ENCODE measurements at places on chromosomes 16 and 17. TPM values are rescaled to one million over a fixed set of nuclear protein-coding genes. Genes with fewer than 3 reads are reported as not detected.

The EPN2 gene
- total RNA-seq: 12.0 TPM

The TBC1D3E gene
- total RNA-seq: not detected

The APOH gene
- not detected for total RNA-seq

- no peak for DNase-seq
Observed at GRCh38 chr16:30903596-30903995, 7.2 kb downstream of the CTF1 start.

GRCh38 chr16:67329901-67330300 lies 3.3 kb downstream of the LRRC36 start:
- DNase-seq: no peak

GRCh38 chr17:27816946-27817345 lies 16.6 kb upstream of the NOS2 start:
- no peak for DNase-seq

GRCh38 chr17:17126131-17127110 lies 79.7 kb downstream of the PLD6 start:
- DNase-seq: no peak

GRCh38 chr16:5560084-5560483 lies 462.5 kb upstream of the EEF2KMT start:
- peak; percentile 13 for DNase-seq

DNA sequence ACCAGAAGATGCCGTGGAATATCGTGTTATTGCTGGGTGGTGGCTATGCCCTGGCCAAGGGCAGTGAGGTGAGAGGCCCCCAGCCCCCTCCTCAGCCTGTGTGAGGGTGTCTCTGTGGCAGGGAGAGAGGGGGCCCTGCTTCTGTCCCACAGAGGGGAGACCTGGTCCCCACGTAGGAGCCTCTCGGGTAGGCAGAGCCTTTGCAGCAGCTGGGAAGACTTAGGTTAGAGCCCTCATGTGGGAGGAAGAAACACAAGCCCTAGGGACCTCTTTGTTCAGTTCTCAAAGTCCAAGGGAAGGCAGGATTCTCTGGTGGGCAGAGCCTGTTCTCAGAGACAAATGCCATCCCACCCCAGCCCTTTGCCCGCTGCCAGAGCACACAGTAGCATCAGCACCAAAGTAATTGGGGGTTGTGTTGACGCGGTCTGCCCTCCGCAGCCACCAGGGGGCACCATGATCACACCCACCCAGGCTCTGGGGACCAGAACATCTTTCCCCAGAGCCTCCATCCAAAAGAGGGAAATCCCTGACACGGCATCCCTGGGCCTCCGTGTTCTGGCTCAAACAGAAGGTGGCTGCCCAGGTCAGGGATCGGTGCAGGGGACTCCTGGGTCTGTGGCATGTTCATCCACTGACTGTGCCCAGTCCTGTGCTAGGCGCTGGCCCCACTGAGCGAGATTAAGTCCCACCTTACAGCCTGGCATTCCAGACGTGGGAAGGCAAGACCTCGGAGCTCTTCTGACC lies 11.5 kb upstream of the FOXN1 start:
- peak; percentile 87 for DNase-seq

DNA sequence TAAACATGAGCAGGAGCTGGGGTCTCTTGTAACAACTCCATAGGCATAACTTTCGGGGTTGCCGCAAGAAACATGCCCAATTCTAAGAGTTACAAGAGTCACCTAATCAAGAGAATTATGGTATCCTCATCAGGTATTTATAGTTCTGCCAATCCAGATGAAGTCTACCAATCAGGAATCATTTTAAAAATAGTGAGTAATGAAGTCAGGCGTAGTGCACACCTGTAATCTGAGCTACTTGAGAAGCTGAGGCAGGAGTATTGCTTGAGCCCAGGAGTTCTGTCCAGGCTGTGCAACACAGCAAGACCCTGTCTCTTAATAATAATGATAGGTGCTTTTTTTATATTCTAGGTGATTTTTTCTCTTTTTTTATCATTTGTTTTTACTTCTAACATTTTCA lies 128.5 kb upstream of the RBL2 start:
- no peak for DNase-seq

DNA sequence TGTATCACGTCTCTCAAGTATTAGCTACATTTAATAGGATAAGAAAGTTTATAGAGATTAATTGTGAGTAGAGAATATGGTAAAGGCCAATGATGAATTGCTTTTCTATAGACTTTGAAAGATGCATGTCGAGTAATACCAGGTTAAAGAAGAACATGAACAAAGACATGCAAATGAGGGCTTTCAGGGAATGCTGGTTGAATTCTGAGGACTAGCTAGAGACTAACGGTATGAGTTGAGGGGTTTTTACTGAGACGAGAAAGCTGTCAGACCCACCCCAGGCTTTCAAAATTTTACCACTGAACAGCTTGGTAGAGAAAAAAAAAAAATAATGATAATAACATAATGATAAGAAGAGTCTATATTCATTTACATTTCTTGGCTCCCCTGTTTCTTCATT lies 796.0 kb upstream of the CDH8 start:
- no peak for DNase-seq

DNA sequence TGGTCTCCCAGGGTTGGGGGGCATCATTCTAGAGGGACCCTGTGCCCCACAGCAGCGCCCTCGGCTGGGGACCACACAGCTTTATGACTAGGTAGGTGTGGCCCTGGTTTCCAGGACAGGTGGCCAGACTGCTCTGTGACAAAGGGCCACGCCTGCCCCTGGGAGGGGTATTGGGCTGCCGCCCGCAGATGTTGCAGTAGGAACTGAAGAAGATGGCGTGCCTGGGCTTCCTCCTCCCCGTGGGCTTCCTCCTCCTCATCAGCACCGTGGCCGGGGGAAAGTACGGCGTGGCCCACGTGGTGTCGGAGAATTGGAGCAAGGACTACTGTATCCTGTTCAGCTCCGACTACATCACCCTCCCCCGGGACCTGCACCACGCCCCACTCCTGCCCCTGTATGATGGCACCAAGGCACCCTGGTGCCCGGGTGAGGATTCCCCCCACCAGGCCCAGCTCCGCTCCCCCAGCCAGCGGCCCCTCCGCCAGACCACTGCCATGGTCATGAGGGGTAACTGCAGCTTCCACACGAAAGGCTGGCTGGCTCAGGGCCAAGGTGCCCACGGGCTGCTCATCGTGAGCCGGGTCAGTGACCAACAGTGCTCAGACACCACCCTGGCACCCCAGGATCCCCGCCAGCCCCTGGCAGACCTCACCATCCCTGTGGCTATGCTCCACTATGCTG lies at the start of gene SPPL2C:
Gene SPPL2C, plus strand, starts transcription at position 187 of the 681 bp plus-strand sequence. Its CDS starts 26 bp downstream, at position 213.
- DNase-seq: no peak

GRCh38 chr16:11913425-11914079 lies 2.2 kb downstream of the GSPT1 start:
- DNase-seq: peak; percentile 44

DNA sequence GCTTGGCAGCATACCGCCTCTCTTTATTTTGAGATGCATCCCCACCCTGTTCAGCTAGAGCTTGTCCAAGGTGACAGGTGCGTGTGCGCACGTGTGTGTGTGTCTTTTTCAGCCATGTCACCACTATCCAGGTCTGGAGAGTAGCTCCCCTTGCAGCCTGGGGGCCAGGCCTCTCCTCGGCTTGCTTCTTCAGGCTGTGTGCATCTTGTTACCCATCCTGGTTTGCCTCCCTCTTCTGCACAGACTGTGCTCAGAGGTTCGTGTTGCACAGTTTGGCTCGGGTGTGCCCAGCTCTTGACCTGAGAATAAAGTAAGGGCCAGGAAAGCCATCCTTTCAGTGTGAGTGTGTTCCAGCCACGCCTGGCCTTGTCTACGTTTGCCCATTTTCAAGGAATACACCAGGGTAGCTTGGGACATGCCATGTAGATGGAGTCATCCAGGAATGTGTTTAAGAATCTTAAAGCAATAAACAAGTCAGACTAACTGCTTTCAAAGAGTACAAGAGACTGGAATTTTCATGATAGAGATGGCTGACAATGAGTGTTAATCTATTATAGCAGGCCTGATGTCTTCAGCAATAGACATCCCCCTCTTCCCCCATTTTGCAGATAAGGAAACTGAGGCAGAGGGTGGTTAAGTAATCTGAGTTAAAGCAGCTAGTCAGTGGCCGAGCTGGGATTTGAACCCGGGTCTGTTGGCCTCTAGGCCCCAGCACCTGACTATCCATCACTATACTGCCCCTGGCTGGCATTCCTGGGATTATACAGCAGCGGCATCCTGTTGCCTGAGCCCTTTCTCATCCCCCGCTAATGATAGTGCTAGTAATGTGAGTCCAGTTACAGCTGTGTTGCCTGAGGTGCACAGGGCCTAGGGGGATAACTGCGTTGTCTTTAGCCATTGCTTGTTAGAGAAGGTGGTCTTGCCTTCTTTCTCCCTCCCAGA lies 77.9 kb downstream of the KSR1 start:
- DNase-seq: no peak
